SHP77 (cell line): ENCODE measurements at places on chromosomes 4 and X.

- no peak for DNase-seq
These were observed 139.8 kb downstream of the CLCN4 start for GRCh38 chrX:10296576-10296975.

GRCh38 chr4:184261246-184261645, 43.6 kb upstream of the ENPP6 start:
- DNase-seq = no peak

DNA sequence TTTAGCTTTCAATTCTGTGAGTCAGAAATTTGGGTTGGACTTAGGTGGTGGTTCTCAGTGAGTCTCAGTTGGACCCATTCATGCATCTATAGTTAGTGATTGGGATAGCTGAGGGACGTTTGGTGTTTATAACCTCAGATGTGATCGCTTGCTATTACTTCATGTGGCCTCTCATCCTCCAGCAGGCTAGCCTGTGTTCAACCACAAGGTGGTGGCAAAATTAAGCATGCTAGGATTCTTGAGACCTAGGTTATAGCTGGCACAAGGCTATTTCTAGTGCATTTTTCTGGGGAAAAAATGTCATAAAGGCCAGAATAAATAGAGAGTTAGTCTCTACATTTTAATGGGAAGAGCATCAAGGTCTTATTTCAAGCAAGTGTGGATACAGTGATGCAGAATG, 10.9 kb upstream of the GRPR start:
- no peak for DNase-seq

DNA sequence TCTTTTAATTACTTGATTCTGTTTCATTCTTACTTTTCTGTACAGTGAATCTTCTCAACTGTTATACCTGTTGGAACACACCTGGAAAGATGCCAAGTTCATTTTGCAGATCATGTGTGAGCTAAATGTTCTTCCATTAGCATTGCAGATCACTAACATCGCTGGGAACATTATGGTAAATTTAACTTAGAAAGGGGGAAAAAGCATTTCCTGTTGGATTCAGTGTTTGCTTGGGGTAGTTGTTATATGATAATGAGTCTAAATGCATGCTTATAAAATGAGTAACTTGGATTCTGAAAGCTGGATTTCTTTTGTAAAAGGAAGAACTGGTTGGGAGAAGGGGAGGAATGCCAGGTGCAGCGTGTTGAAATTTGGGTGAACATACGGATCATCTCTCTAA, 47.6 kb downstream of the POLA1 start:
- DNase-seq = no peak

DNA sequence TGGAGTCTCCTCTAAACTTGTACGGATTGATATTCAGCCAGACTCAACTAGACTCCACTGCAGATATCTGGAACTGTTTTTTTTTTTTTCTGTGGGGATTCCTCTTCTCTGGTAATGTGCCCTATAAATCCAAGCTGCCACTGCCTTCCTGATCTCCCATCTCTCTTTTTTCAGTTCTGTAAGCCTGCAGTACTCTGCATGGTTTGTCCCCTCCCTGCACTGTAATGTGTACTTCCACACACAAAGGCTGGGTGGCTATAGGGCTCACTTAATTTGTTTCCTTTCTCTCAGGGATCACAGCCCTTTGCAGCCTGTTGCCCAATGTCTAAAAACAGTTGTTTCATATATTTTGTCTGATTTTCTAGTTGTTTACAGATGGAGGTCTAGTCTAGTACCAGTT, 84.7 kb upstream of the RPA4 start:
- DNase-seq = no peak
